ENCODE measurements at places on chromosomes 16 and 17.

DNA sequence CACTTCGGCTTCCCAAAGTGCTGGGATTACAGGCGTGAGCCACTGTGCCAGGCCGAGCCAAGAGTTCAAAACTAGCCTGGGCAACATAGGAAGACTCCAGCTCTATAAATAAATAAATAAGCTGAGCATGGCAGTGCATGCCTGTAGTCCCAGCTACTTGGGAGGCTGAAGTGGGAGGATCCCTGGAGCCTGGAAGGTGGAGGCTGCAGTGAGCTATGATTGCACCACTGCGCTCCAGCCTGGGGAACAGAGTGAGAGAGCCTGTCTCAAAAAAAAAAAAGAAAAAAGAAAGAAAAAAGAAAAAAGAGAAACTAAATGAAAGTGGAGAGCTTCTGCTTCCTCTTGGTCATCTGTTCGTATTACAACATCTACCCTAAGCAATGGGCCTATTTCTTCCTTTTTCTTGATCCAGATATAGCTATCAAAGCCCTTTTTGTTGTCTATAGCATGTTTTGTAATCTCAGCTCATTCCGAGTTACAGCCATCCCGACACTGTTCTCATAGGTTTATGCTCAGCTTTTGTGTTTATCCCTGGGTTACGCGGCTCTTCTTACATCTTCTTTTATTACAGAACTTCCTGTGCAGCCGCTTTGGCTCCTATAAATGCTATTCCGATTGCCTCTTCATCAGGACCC is 14.1 kb upstream of the MAPK3 start:
- H3K27me3 ChIP-seq = peaks cover 1% of the 10 kb centered on the region
- DNase-seq = no peak
- H3K36me3 ChIP-seq = no peaks in the 10 kb centered on the region
- H3K27ac ChIP-seq = no peak overlapping the region
- H3K4me3 ChIP-seq = no peak overlapping the region

DNA sequence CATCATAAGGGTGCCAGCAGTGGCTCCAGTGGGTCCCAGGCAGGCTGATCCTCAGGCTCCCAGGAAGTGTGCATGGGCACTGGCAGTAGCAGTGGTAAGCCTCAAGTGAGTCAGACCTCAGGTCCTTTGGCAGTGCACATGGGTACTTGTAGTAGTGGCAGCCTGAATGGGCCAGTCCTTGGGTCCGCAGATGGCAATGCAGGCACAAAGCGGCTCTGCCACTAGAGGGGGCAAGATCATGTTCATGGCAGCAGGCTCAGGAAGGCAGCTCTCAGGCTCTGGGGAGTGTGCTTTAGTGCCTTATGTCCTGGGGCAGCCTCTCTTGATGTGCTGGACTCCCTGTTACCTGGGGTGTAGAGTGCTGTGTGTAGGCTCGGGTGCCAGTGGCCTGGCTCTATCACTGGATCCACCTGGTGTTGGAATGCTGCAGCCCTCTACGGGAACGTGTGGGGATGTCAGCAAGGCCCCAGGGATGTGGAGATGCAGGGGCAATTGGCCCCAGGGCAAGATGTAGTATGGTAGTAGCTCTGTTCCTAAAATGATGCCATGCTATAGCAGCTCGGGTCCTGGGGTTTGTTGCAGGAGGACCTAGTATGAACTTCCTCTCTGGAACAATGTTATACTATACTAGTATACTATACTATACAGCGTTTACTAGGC is 11.0 kb downstream of the ACSM3 start:
- peaks cover 2% of the 10 kb centered on the region for H3K36me3 ChIP-seq
- DNase-seq = peak; percentile 18
- no peak overlapping the region for H3K27ac ChIP-seq
- no peaks in the 10 kb centered on the region for H3K27me3 ChIP-seq
- H3K4me3 ChIP-seq = no peak overlapping the region

- H3K4me3 ChIP-seq = no peak overlapping the region
- peaks cover under 1% of the 10 kb centered on the region for H3K4me1 ChIP-seq
- no peak for DNase-seq
- H3K27ac ChIP-seq = no peak overlapping the region
- peaks cover 17% of the 10 kb centered on the region for H3K27me3 ChIP-seq
- H3K36me3 ChIP-seq = no peaks in the 10 kb centered on the region
Observed at GRCh38 chr17:44608727-44609435, 47.4 kb upstream of the MEIOC start.

- H3K27ac ChIP-seq = no peak overlapping the region
- no peak for DNase-seq
- H3K4me1 ChIP-seq = peaks cover 63% of the 10 kb centered on the region
Observed at GRCh38 chr17:39205112-39205526, 5.0 kb downstream of the RPL19 start.

GRCh38 chr16:13083681-13084080 is 182.3 kb downstream of the SHISA9 start:
- H3K27me3 ChIP-seq = no peaks in the 10 kb centered on the region
- no peak for DNase-seq
- H3K4me1 ChIP-seq = no peaks in the 10 kb centered on the region
- no peak overlapping the region for H3K4me3 ChIP-seq
- no peak overlapping the region for H3K27ac ChIP-seq

GRCh38 chr17:3667366-3668278 is 756 bp downstream of the TAX1BP3 start:
- peak overlapping the region; percentile 95 for H3K4me3 ChIP-seq
- H3K4me1 ChIP-seq = peaks cover 21% of the 10 kb centered on the region
- no peak for DNase-seq
- H3K27me3 ChIP-seq = no peaks in the 10 kb centered on the region

DNA sequence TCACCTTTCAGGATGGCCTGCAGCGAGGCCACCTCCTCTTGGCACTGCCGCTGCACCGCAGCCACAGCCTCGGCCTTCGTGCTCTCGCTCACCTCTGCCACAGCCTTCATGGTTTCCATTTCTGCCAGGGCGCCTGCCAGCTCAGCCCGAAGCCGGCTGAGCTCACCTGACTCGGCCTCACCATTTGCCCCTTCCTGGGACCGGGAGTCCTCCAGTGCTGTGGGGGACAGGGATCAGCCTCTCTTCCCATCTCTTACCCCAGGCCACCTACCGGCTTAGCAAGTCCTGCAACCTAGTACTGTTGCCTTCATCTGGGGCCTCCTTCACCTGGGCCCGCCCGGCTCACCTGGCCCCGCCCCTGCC is 658 bp downstream of the RABEP2 start:
- peak overlapping the region; percentile 96 for H3K27ac ChIP-seq
- DNase-seq = peak; percentile 66
- H3K4me3 ChIP-seq = peak overlapping the region; percentile 90
- no peaks in the 10 kb centered on the region for H3K27me3 ChIP-seq
- H3K36me3 ChIP-seq = peaks cover 30% of the 10 kb centered on the region

DNA sequence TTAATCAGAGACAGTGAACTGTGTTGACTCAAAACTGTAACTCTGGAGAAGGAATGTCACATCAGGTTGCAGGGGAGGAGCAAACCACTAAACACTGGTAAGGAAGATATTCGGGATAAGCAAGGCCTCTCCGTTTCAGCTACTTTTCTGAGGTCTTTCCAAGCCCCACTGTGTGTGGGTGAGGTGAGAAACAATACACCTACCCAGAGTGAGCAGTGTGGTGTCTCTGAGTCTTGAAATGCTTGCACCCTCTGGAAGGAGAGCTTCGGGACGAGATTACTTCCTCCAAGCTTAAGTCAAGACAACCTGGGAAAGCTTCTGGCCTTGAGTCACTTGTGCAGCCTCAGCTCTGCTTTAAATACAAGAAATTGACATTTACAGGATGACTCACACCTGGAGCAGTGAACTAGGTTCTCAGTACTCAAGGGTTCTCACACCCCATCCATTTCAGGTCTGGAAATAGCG is 2.5 kb upstream of the MAP3K14 start:
- no peak overlapping the region for H3K27ac ChIP-seq
- H3K36me3 ChIP-seq = peaks cover 19% of the 10 kb centered on the region
- H3K4me3 ChIP-seq = no peak overlapping the region

- no peaks in the 10 kb centered on the region for H3K4me1 ChIP-seq
- DNase-seq = no peak
Observed at GRCh38 chr16:58923094-58923493, 189.0 kb upstream of the GOT2 start.

DNA sequence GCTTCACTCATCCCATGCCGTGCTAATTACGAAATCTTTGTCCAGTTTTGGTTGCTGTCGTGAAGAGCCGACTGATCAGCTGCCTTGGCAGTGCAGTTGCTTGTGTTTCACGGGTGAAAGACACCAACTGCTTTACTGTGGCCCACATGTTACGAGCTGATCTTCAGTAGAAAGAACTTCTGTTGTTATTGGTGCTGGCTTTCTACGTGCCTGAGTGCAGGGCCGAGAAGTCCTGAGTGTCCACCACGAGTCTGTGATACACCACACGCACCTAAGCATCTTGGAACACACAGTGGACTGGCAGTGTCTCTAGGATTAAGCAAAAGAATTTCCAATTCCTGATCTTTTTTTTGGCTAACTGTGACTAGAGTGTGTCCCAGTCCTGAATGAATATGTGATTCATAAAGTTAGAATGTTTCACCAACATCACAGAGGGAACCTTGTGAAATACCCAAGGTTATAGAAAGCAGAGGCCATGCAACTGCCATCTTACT is 70.4 kb upstream of the CLEC18A start:
- no peak for DNase-seq
- H3K27me3 ChIP-seq = no peaks in the 10 kb centered on the region
- no peak overlapping the region for H3K4me3 ChIP-seq
- no peaks in the 10 kb centered on the region for H3K4me1 ChIP-seq
- H3K36me3 ChIP-seq = peaks cover 63% of the 10 kb centered on the region

DNA sequence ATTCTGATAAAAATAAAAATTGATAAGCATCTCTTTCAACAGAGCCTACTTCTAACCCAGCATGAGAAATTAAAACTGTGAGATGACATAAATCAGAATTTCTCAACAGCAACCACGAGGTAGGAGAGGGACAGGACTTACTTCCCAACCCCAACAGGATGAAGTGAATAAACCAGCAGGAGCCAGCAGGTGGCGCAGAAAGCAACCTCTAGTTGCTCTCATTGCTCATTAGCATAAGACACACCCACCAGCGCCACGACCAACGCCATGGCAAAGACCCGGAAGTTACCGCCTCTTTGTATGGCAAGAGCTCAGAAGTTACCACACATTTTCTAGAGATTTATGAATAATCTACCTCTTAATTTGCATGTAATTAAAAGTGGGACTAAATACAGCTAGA is 189.4 kb upstream of the CDH8 start:
- DNase-seq = no peak
- no peaks in the 10 kb centered on the region for H3K36me3 ChIP-seq
- H3K27me3 ChIP-seq = no peaks in the 10 kb centered on the region
- no peaks in the 10 kb centered on the region for H3K4me1 ChIP-seq

GRCh38 chr16:81231014-81231413 is 7.5 kb upstream of the BCO1 start:
- no peak overlapping the region for H3K27ac ChIP-seq
- no peaks in the 10 kb centered on the region for H3K4me1 ChIP-seq
- H3K36me3 ChIP-seq = no peaks in the 10 kb centered on the region
- no peak overlapping the region for H3K4me3 ChIP-seq

GRCh38 chr16:12267491-12267890 is 291.0 kb downstream of the SNX29 start:
- no peaks in the 10 kb centered on the region for H3K27me3 ChIP-seq
- H3K36me3 ChIP-seq = peaks cover 64% of the 10 kb centered on the region
- no peak for DNase-seq
- H3K4me3 ChIP-seq = no peak overlapping the region

DNA sequence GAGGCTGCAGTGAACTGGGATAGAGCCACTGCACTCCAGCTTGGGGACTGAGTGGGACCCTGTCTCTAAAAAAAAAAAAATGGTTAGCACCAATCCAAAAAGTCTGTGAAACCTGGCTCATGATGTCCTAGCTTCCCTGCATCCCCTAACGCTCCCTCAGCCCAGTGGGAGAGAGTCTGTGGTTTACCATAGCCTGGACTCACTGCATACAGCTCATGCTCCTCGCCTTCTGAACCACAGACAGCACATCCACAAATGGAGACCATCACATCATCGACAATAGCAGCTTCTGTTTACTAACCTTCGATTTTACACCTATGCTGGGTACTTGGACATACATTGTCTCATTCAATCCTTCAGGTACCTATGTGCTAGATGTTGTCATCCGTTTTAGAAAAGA is 43.6 kb downstream of the NLRC5 start:
- no peak for DNase-seq
- H3K4me1 ChIP-seq = peaks cover 24% of the 10 kb centered on the region
- peaks cover 85% of the 10 kb centered on the region for H3K36me3 ChIP-seq
- H3K4me3 ChIP-seq = no peak overlapping the region
- peak overlapping the region; percentile 61 for H3K27ac ChIP-seq
- H3K27me3 ChIP-seq = no peaks in the 10 kb centered on the region

- peaks cover 31% of the 10 kb centered on the region for H3K4me1 ChIP-seq
- no peaks in the 10 kb centered on the region for H3K36me3 ChIP-seq
- peak within 1 kb of the TSS; percentile 83 for H3K4me3 ChIP-seq
- H3K27me3 ChIP-seq = peaks cover 35% of the 10 kb centered on the region
- no peak within 1 kb of the TSS for H3K27ac ChIP-seq
Observed at GRCh38 chr16:56191156-56191815, at the start of gene GNAO1. Gene GNAO1 (plus strand): TSS chr16:56191489. CDS start chr16:56192236, 747 bp downstream.

DNA sequence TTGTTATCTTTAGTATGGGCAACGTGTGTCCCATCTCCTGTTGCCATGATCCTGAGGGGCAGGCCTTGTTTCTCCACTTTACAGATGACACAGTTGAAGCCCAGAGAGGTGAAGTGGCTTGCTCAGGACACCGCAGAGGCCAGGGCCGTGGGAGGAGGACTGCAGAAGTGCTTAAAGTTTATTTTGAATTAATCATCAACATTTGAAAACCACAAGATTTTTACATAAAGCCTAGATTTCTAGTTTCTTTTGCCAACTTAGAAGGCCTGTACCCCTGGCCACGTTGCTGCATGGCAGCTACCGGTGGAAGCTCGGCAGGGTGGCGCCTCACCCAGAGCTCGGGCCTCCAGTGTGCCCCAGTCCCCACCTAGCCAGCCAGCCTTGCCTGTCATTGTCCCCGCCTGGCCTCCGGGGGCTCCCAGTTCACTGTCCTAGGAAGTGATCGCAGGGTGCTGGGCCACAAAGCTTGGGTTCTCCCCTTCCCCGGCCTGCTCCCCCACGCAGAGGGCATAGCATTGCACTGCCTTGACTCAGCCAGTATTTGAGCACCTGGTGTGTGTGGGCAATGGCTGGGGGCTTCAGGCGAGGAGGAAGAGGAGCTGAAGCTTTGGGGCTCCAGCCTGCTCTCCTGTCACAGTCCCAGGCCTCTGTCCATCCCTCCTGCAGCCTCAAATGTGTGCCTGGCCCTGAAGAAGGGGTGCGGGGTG is 14.8 kb upstream of the ADCY7 start:
- no peak overlapping the region for H3K27ac ChIP-seq
- peaks cover 5% of the 10 kb centered on the region for H3K4me1 ChIP-seq
- H3K27me3 ChIP-seq = no peaks in the 10 kb centered on the region
- H3K36me3 ChIP-seq = no peaks in the 10 kb centered on the region
- H3K4me3 ChIP-seq = no peak overlapping the region

GRCh38 chr17:31467502-31468256 is 76.2 kb downstream of the RAB11FIP4 start:
- H3K27me3 ChIP-seq = peaks cover 3% of the 10 kb centered on the region
- DNase-seq = no peak
- no peak overlapping the region for H3K27ac ChIP-seq
- no peaks in the 10 kb centered on the region for H3K4me1 ChIP-seq
- no peaks in the 10 kb centered on the region for H3K36me3 ChIP-seq
